Activated gamma-delta T cell treated with anti-CD3 and anti-CD28 coated beads, Interleukin-2, amount 50 U/mL, for 16 hours (primary cell): ENCODE measurements at places on chromosomes 4 and X.

DNA sequence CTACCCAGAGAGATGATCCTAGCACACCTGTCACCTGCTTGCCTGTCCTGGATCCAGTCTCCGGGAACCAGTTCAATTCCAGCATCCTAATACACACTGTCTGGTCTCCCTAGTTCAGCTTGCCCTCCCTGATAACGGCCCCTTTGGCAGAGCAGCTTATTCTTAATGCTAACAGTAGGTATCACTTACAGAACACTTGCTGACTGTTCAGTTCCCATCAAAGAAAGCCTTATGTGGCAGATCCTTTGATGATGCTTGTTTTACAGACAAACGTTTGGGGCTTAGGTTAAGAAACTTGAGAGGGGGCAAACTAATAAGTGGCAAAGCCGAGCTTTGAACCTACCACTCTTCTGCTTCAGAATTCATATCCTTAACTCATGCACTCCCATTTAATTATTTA lies 890 bp downstream of the RASSF6 start:
- no peak for DNase-seq

GRCh38 chr4:15314974-15315373 lies 112.9 kb upstream of the C1QTNF7 start:
- no peak for DNase-seq

- DNase-seq: no peak
Measured at GRCh38 chrX:70479247-70479921, 34.7 kb downstream of the DLG3 start.

- DNase-seq: no peak
Measured at GRCh38 chr4:137370679-137371078, 161.6 kb downstream of the PCDH18 start.

DNA sequence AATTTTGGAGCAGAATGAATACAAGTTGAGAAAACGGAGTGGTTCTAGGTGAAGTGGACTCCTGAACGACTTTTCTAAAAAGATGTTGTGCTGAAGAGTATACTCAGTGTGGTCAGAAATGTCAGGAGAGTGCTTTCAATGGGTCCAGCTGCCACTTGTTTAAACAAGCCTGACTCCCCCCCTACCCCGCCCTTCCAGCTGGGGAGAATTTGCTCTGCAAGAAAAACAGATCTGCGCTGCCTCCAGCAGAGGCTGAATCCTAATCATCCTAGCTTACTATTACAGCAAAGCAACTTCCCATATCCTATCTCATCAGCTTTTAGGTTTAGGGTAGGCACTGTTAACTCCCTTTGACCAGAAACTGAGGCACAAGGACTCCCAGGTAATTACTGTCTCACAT lies 1.9 kb downstream of the MAP3K15 start:
- no peak for DNase-seq

DNA sequence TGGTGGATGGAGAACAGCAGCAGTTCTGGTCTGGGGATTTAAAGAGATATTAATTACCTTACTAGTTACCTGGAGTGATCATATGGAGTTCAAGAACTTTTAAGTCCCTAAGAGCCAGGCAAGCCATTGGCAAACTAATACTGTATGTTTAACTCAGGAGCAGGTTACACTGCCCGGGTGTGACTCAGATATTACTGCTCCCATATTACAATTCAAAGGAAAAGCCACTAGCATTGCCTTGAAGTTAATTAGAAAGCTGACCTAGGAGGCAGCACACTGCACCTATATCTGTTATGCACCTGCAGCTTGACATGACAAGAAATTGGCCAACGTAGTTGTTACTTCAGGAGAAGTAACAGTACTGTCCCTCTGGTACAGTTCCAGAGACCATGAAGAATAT lies 47.2 kb downstream of the GRK4 start:
- no peak for DNase-seq

DNA sequence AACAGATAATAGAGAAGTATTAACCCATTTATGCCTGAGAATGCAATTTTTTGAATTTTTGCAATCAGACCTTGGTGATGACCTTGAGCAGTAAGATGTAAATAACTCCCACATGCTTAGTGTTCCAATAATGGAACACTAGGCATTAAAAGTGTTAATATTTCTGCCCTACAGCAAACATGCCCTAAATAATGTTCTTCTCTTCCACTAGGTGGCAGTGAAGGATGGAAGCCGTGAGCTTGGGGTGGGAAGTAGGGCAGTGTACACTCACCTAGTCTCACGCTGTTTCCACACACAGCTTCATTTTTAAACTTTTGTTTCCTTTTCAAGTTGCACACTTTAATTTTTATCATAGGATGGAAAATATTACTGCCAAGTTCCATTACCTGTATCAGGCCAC lies 613.1 kb upstream of the HS3ST1 start:
- no peak for DNase-seq

DNA sequence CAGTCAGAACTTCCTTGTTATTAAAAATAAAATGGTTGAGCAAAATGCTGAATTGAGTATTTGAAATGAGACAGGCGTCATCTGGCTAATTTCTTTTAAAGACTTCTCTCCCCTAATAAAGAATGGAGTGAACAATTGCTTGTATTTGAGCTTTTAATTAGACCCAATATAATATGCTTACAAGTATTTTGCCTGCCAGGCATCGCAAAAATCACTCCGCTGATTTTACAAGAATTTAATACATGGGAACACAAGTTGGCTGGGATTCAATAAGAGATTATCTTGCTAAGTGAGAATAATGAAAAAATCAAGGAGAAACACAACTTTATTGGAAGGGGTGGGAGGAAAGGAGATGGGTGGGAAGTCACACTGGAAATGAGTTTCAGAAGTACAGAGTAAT lies 52.3 kb downstream of the KLF3 start:
- no peak for DNase-seq

DNA sequence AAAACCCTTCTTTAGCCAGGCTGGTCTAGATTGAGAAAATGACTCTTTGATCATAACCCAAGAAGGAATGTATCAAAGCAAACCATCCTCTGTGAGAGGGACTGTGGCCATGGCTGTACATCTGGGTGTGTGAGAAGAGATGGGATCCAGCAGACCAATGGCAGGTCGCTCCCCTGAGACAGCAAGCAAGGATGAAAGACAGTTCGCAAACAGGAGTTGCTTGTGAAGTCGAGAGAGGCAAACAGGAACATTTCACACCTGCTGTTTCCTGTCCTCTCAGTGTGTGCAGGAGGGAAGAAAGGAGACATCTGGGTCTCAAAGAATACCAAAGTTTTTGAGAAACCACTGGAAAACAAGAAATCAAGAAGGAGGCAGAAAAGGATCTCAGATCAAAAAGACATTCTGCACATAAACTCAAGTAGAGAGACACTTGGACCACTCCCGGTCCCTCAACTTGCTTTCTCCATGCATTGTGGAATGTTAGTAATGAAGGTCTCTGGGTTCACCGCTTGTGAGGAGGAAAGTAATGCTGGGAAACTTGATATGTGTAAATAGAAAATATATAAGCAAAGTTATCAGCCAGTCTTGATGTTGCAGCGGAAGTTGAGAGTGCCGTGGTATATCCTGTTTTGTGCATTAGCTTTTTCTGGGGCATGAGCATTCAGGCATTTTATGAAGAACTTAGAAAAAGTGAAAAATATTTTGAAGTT lies 327.5 kb downstream of the BMPR1B start:
- no peak for DNase-seq

- DNase-seq: no peak
Measured at GRCh38 chrX:45768666-45769236, 568.1 kb upstream of the DIPK2B start.

- no peak for DNase-seq
Measured at GRCh38 chr4:165763640-165764039, 109.4 kb upstream of the TLL1 start.

DNA sequence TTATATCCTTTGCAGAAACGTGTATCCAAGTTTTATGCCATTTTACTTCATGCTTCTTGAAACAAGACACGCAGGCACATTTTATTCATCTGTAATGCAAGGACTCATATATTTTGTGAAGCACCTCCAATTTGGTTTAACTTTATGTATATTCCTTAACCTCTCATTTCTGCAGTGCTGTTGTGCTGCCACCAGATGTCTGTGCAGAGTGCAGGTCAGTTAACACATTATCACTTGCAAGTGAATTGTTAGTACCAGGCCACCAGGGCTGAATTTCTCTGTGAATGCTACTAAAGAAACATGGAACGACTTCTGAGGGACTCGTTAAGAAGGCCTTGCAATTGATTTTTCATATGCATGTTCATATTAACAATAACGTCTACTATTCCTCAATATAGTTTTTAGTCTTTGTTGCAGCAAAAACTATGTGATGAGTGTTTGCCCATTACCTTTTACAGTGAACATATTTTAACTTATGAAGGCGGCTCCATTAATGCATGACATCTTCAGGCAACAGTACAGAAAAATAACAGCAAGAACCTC lies 770.3 kb downstream of the NLGN4X start:
- DNase-seq: no peak

- DNase-seq: no peak
Measured at GRCh38 chr4:159101988-159102621, 774 bp upstream of the RAPGEF2 start.

DNA sequence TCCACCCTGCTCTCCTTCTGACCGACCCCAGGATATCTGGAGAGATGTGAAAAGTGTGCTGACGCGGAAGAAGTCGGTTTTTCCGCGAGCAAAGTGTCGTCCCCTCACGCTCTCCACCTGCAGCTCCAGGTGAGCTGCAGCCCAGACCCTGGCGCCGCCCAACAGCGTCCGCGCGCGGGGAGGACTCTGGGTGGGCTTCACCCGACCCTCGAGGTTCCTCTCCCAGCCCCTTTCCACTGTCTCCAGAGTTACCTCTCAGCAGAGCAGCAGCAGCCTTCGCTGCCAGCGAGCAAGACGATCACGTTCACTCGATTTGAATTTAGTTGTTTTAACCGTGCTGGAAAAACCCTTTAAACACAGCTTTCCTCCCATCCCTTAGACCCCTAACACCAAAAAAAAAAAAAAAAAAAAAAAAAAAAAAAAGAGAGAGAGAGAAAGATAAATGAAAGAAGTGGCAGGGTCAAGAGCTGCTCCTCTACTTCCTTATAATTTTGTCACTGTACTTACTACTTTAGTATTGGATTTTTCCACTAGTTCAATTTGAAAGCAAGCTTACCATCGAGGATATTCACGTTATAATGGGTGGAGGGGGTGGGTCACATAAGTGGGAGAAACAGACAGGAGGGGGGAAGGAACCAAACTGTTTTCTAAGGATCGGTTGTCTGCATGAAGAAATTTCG lies 758 bp upstream of the NR3C2 start:
- DNase-seq: no peak

- no peak for DNase-seq
Measured at GRCh38 chr4:17283251-17283650, 228.6 kb downstream of the QDPR start.

DNA sequence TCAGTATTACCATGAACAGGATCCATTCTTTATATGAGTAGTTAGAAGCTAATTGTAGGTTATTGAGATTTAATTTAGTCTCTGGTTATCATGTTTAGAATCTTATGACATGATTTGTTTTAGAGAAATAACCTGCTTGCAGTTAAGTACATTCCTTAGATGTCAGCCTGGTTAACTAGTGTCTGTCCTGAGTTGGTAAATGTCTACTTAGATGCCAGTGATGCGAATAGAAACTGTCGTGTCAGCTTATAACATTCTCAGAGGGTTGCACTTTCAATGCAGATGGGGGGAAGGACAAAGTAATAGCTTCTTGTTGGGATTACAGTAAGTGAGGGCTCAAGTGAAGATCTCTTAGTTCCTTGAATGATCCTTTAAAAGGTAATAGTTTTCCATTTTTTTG lies 227.8 kb upstream of the SPRY1 start:
- no peak for DNase-seq

- DNase-seq: no peak
Measured at GRCh38 chrX:78384486-78384885, 57.1 kb upstream of the CYSLTR1 start.

- DNase-seq: no peak
Measured at GRCh38 chrX:129651756-129652564, 2.8 kb downstream of the APLN start.

DNA sequence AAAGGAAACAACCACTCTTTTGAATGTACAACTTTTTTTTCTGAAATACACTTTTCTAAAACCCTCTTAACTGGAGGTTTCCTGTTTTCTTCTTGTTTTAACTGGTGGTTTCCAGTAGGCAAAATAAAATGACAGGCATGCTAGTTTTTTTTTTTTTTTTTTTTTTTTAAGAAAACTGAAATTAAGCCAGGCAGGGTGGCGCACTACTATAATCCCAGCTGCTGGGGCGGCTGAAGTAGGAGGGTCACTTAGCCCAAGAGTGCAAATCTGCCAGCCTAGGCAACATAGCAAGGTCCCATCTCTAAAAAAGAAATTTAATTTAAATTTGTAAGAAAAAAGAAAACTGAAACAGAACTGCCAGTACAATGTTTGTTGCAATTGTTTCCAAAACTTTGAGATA lies 44.0 kb downstream of the TMEM144 start:
- no peak for DNase-seq

DNA sequence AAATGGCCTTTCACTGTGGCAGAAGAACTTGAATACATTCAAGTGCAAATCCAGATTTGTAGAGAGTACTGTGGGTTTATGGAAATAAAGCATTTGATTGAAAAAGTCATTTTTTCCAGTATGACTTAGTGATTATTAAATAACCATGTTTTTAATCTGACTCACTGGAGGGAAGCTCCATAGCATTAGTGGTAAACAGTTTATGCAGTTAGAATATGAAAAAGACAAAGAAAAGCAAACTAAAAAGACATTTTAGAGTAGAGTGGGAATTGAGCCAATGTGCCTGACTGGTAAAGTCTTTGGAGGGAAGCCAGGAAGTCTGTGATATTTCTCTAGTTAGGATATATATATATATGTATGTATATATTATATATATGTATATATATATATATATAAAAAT lies 53.4 kb downstream of the FAT4 start:
- no peak for DNase-seq

- no peak for DNase-seq
Measured at GRCh38 chr4:2583517-2583916, 47.1 kb downstream of the FAM193A start.

DNA sequence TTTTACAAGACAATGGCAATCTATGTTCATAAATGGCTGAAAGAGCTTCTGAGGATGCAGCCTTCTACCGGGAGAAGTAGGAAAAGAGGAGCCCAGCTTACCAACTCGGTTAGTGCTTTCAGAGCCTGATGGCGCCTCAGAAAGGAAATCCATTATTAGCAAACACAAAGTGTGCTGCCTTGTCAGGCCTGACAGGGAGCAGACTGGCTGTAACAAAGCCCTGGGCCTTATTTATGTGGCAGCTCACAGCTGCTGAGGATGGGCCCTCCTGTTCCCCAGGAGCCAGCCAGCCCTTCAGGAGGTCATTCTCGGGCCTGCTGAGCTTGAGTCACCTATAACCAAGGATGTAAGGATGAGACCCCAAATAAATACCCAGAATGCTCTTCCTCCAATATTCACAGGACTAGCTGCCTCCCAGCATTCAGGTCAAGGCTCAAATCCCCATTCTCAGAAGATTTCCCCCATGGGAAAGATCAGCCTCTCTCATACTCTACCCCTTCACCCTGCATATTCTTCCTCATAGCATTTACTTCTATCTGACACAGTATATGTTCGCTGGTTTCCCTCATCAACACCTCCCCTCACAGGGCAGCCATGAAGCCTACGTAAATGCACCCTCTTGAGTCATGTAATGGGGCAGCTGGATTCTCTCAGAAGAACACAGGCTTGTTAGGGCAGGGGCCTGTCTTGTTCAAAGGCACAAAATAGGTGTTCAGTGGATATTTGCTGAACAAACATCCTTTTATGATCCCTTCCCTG lies 227.0 kb upstream of the RASGEF1B start:
- no peak for DNase-seq

GRCh38 chr4:48262926-48263325 lies 6.7 kb downstream of the TEC start:
- DNase-seq: no peak
